ENCODE measurements at places on chromosomes 12 and 14.
A peak's percentile ranks its signal among the peaks of the same experiment; 100 is the strongest.

GRCh38 chr12:93664573-93665138 lies 12.5 kb upstream of the CRADD start:
- no peaks in the 10 kb centered on the region for H3K27me3 ChIP-seq
- DNase-seq, result no peak
- H3K27ac ChIP-seq, result no peak overlapping the region
- H3K4me1 ChIP-seq, result peaks cover 3% of the 10 kb centered on the region

DNA sequence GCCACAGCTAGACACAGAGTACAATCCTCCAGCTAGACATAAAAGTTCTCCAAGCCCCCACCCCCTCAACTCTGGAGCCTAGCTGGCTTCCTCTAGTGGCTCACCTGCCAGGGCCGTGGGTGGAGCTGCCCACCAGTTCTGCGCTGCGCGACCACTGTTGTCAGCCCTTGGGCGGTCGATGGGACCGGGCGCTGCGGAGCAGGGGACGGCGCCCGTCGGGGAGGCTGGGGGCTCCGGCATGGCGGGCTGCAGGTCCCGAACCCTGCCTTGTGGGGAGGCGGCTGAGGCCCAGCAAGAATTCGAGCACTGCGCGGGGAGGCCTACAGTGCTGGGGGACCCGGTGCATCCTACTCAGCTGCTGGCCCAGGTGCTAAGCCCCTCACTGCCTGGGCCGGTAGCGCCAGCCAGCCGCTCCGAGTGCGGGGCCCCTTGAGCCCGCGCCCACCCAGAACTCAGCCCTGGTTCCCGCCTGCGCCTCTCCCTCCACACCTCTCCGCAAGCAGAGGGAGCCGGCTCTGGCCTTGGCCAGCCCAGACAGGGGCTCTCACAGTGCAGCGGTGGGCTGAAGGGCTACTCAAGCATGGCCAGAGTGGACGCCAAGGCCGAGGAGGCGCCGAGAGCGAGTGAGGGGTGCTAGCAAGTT lies 51.0 kb downstream of the RTN1 start:
- no peak overlapping the region for H3K4me3 ChIP-seq
- no peak for DNase-seq
- H3K36me3 ChIP-seq, result no peaks in the 10 kb centered on the region
- no peak overlapping the region for H3K27ac ChIP-seq

GRCh38 chr12:5260086-5260485 lies 171.8 kb upstream of the NTF3 start:
- H3K4me3 ChIP-seq, result no peak overlapping the region
- H3K27me3 ChIP-seq, result no peaks in the 10 kb centered on the region
- no peaks in the 10 kb centered on the region for H3K36me3 ChIP-seq

DNA sequence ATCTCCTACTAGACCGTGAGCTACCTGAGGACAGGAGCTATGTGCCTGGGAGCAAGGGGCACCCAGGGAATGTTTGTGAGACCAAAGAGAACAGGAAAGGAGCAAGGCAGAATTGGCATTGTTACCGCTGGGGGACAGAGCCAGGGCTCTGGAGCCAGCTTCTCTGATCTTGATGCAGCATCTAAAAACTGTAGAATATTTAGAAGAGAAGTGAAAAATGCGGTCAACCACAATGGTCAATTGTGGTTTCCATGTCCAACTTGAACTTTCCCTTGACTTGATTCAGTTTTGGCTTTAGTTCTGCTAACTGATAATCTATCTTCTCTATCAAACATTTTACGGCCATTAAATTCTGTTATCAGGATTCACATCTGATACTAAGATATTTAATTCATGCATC lies 201.2 kb downstream of the ANO4 start:
- H3K4me3 ChIP-seq, result no peak overlapping the region
- DNase-seq, result no peak
- no peaks in the 10 kb centered on the region for H3K27me3 ChIP-seq
- no peak overlapping the region for H3K27ac ChIP-seq
- no peaks in the 10 kb centered on the region for H3K4me1 ChIP-seq
- H3K36me3 ChIP-seq, result no peaks in the 10 kb centered on the region

DNA sequence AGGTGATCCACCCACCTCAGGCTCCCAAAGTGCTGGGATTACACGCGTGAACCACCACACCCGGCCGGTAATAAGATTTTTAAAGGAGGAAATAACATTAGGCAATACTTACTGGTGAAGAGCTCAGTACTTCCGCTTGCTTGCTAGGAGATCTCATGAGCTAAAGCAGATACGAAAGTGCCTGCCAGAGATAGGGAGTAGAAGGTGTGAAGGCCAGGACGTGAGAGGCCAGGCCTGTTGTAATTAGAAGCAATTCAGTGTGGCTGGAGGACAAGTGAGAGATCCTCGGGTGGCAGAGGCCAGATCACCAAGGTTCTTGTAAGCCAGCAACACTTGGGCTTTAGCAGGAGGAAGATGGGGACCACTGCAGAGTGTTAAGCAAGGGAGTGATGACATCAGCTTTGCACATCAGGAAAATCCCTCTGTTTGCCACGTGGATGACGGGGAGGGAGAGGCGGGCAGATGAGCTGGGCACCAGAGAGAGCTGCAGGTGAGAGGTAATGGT lies 7.6 kb downstream of the TECPR2 start:
- peak; percentile 55 for DNase-seq
- peak overlapping the region; percentile 62 for H3K27ac ChIP-seq
- H3K27me3 ChIP-seq, result no peaks in the 10 kb centered on the region
- no peak overlapping the region for H3K4me3 ChIP-seq
- H3K4me1 ChIP-seq, result no peaks in the 10 kb centered on the region

- no peak overlapping the region for H3K27ac ChIP-seq
- no peak overlapping the region for H3K4me3 ChIP-seq
- peaks cover 16% of the 10 kb centered on the region for H3K4me1 ChIP-seq
- DNase-seq, result no peak
- no peaks in the 10 kb centered on the region for H3K36me3 ChIP-seq
- H3K27me3 ChIP-seq, result no peaks in the 10 kb centered on the region
Measured at GRCh38 chr14:68643673-68644072, 149.2 kb downstream of the ZFP36L1 start.

DNA sequence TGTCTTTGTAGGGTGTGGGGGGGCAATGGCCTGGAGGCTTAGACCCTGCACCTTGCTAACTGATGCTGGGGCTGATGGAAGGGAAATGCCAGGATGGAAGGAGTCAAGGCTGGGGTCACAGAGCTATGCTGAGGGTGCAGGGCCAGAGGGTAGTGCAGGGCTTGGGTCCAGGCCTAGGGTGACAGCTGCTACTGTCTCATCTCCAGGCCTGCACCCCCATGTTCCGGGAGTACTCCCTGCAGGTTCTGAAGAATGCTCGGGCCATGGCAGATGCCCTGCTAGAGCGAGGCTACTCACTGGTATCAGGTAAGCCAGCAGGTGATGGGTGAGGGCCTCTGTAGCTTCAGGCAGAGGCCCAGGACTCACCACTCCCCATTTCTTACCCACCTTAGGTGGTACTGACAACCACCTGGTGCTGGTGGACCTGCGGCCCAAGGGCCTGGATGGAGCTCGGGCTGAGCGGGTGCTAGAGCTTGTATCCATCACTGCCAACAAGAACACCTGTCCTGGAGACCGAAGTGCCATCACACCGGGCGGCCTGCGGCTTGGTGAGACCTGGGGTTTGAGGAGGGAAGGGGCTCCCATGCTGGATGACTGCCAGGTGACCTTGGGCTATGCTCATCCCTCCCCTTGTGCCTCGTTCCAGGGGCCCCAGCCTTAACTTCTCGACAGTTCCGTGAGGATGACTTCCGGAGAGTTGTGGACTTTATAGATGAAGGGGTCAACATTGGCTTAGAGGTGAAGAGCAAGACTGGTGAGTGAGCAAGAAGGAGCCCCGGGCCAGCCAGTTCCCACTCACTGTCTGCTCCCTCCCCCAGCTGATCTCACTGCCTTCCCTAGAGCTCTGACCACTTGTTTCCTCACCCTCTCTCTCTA lies 4.1 kb downstream of the SHMT2 start:
- no peak overlapping the region for H3K27ac ChIP-seq
- peaks cover 56% of the 10 kb centered on the region for H3K27me3 ChIP-seq
- H3K4me3 ChIP-seq, result no peak overlapping the region
- DNase-seq, result no peak

DNA sequence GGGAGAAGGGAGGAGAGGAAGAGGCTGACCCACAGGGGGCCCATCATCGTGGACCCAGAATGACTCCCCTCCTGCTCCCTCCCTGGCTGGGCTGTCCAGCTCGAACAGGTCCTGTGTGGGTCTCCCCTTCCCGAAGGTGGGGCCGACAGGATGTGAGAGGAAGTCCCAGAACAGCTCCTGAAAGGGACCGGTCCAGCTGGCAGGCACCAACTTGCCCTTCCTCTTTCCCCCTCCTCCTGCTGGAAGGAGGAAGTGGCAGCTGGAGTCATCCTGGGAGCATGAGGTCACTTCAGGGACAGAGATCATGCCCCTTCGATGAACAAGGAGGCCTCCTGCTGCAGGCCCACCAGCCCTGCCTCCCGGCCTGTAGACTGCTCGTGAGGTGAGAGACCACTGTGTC lies 35.0 kb upstream of the BEGAIN start:
- no peaks in the 10 kb centered on the region for H3K27me3 ChIP-seq
- DNase-seq, result no peak
- H3K4me1 ChIP-seq, result no peaks in the 10 kb centered on the region
- no peak overlapping the region for H3K27ac ChIP-seq
- no peak overlapping the region for H3K4me3 ChIP-seq

DNA sequence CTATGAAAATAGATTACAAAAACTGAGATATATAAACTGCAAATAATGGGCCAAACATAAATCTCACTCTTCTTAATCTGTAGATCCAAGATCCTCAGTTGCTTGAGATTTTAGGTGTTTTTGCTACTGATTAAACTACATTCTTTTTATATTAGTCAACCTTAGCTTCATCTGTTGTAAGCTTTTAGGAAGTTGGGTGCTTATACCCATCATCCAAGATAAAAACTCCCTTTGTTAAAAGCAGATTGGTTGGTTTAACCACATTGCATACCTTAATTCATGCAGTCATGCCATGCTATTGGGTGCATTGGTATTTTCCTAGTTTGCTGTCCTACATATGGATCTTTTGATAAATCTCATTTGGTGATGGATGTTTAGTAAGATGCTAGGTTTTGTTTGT lies 46.2 kb upstream of the DIP2B start:
- H3K27ac ChIP-seq, result no peak overlapping the region
- no peaks in the 10 kb centered on the region for H3K27me3 ChIP-seq
- H3K36me3 ChIP-seq, result peaks cover 25% of the 10 kb centered on the region
- no peaks in the 10 kb centered on the region for H3K4me1 ChIP-seq

DNA sequence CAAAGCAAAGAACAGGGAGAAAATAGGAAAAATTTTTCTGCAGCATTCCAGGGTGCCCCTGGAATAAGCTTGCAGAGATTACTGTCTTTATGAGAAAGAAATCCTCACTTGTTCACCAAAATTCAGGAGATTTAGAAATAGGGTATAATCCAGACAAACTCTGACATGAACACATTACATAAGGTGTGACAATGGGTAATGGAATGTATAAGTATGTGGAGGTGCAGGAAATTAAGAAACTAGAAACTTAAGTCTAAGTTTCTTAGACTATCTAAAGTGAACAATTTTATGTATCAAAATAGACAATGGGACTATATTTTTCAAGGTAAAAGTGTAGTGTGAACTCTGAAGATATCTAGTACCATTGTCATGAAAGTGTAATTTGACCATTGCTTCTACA lies 140.0 kb upstream of the KITLG start:
- no peaks in the 10 kb centered on the region for H3K4me1 ChIP-seq
- no peaks in the 10 kb centered on the region for H3K27me3 ChIP-seq
- no peak overlapping the region for H3K27ac ChIP-seq
- DNase-seq, result no peak
- no peaks in the 10 kb centered on the region for H3K36me3 ChIP-seq

DNA sequence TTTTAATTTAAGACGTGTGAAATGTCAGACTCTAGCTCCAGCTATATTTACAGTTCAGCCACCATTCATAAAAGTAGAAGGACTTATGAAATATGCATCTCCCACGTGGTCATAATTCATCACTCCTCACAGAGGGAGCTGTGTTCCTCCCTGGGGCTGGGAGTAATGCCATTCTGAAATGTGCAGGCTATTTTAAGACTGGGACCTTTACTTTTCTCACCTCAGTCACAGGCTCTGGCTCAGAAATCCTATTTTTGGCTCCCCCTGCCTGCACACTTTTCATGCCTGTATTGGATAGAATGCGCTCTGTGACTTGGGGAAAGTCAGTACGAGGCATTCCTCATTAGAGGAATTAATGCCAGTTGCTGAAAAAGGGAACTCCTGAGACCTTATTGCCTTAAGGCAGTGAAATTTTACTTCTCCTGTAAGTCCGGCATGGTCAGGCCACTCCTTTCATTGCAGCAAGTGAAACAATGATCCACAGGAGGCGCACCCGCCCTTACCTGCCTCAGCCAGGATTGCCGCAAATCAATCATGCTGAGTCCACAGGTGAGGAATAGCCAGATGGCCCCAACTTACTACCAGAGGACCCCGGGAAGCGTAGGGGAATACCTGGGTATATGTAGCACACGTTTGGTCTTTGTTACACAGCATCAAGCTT lies 1133.2 kb upstream of the TMEM132C start:
- H3K4me3 ChIP-seq, result no peak overlapping the region
- DNase-seq, result no peak
- H3K36me3 ChIP-seq, result no peaks in the 10 kb centered on the region
- H3K4me1 ChIP-seq, result peaks cover 8% of the 10 kb centered on the region
- peak overlapping the region; percentile 55 for H3K27ac ChIP-seq
- no peaks in the 10 kb centered on the region for H3K27me3 ChIP-seq

DNA sequence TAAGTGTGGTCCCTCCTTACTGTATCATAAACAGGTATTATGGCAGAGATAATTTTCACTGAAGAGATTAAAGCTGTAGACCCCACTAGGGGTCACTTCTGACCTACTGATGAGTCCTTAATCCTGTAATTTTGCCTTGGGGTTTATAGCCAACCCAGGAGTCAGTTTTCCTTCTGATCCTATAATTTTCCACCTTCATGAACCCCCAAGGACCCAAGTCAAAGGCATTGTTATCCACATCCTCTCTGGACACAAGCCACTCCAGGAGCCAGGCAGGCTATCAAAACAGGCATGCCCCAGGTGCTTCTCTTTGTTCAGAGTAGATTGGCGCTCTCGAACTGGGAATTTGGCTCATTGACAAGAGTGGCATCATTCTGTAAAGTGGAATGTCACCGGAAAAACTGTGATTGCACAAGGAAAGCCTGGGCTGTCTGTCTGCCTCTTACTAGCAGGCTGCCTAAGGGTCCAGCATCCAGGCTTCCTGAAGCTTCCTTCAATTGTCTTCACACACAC lies 1523.2 kb upstream of the FLRT2 start:
- H3K4me3 ChIP-seq, result no peak overlapping the region
- H3K4me1 ChIP-seq, result peaks cover 4% of the 10 kb centered on the region
- H3K36me3 ChIP-seq, result no peaks in the 10 kb centered on the region
- H3K27ac ChIP-seq, result no peak overlapping the region
- peak; percentile 43 for DNase-seq

DNA sequence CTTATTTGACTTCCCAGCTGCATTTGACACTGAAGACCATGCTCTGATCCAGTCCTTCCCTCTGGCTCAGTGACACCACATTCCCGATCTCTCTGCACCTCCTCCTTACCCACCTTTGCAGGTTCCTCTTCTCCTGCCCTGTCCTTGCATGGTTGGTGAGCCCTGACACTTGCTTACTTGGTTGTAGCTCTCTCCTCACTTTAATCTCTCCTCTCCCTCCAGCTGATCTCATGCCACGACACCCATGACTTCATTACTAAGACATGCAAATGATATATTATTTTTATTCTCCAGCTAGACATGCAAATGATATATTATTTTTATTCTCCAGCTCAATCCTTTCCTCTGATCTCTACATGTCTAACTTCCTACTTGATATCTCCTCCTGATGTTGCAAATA lies at the start of gene SERPINA9:
Gene SERPINA9, minus strand, starts transcription at position 175 of the 400 bp plus-strand sequence. CDS start 6,357 bp downstream, outside the sequence.
- H3K27ac ChIP-seq, result no peak within 1 kb of the TSS
- H3K36me3 ChIP-seq, result no peaks in the 10 kb centered on the region
- H3K4me3 ChIP-seq, result no peak within 1 kb of the TSS
- no peaks in the 10 kb centered on the region for H3K4me1 ChIP-seq

GRCh38 chr14:24605435-24606190 lies 3.9 kb downstream of the GZMH start:
- DNase-seq, result no peak
- H3K27ac ChIP-seq, result no peak overlapping the region
- no peaks in the 10 kb centered on the region for H3K4me1 ChIP-seq
- H3K4me3 ChIP-seq, result no peak overlapping the region
